ENCODE measurements at places on chromosomes 2 and 18.

DNA sequence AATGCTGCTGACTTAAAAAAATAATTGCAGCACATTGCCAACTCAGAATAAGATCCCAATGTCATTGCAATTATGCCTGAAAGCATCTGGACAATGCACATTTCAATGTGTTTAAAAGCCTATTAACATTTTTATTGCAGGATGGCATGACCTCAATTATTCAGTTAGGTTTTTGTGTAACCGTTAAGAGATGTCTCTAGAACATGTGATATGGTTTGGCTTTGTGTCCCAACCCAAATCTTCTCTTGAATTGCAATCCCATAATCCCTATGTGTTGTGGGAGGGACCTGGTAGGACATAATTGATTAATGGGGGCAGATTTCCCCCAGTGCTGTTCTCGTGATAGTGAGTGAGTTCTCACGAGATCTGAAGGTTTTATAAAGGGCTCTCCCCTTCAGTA lies 43.2 kb upstream of the ZC3H15 start:
- DNase-seq, result no peak

DNA sequence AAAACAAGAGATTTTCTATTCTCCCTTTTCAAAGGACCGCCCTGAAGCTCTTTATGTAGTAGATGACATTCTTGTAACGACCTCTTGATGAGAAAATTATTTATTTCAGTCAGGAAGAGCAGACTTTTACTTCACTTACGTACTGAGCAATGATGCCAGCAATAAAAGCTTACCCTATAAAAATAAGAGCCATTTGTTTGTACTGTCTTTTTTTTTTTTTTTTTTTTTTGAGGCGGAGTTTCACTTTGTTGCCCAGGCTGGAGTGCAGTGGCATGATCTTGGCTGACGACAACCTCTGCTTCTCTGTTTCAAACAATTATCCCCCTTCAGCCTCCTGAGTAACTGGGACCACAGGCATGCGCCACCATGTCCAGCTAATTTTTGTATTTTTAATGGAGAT lies 39.2 kb downstream of the CRIM1 start:
- no peak for DNase-seq

DNA sequence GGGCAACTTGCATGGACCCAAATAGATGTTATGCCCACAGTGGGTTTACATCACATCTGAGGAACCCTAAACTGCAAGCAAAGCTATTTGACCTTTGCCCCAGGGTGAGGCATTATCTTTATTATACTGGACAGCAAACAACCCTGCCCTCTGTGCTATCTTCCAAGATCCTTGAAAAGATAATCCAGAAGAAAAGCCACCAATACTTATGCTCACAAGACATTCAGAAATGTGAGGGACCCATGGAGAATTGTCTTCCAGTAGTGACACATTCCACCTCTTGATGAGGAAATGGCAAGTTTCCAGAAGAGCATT lies 53.0 kb upstream of the NDUFV2 start:
- DNase-seq, result no peak

GRCh38 chr2:234463626-234464290 lies 33.1 kb downstream of the ARL4C start:
- peak; percentile 74 for DNase-seq

- no peak for DNase-seq
Observed at GRCh38 chr18:5430131-5430530, 113.7 kb downstream of the EPB41L3 start.

DNA sequence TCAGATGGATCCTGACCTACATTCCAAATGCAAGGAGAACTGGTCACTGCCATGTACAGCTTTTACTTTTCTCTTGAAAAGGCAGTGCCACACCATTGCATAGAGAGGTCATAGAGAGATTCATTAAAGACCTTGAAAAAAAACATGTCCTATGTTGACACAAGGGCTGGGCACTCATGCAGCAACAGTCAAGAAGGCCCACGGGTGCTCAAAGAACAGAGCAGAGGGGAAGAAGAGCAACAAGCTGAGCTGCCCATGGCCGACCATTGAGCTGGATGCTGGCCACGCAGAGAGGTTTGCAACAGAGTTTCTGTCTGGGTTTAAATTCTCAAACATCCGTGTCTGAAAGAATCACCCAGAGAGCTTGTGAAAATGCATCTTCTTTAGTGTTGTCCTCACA lies 99.1 kb downstream of the ADD2 start:
- no peak for DNase-seq

- DNase-seq, result no peak
Observed at GRCh38 chr2:239951825-239952224, 73.3 kb downstream of the NDUFA10 start.

GRCh38 chr18:42477267-42477666 lies 522.2 kb downstream of the PIK3C3 start:
- DNase-seq, result no peak

DNA sequence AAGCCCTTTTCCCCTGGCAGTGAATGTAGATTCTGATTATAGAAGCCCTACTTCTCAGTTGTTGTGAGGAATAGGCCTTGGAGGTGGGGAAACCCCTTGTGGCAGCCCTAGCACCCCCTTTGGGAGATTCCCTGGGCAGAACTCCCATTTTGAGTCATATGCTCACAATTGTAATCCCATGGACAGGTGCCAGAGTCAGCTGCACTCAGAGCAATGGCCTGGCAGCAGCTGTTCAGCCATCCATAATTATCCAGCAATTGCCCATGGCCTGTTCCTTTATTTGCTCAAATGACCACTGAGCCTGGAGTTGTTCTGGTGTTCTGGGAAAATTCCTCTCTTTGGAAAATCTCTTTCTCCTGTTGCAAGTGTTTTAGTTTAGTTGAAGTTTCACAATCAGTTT lies 71.7 kb downstream of the PTRHD1 start:
- no peak for DNase-seq

GRCh38 chr2:43759195-43759594 lies 14.6 kb upstream of the DYNC2LI1 start:
- DNase-seq, result no peak

DNA sequence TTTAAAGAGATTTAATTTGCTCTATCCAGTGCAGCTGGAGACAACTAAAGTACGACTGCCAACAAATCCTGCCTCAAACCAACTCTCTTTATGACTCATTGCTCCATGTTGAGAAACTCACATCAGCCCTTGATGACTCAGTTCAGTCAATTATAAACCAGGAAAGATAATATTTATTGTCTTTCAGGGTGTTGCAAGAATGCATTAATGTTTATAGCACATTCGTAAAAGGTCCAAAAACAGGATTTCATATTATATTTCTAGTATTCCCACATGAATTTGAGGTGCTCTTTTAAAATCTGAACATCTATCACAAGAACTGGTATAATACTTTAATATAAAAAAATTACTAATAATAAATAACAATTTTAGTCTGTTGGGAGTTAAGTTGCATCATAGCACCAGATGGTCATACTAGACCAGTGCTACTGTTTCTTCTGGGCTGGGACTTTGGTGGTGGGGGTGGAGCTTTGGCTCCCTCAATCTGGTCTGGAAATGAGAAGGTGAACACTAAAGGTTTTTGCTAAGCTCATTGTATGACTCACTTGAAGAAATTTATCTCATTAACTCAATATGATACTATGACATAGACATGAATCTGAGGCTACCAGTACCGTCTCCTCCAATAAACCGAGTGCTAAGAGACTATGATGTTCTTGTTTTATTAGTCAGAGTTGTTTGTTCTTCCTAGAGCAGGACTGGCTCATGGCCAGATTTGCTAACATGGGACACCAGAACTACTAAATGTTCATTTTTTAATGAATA lies 26.6 kb upstream of the MAP3K20 start:
- peak; percentile 50 for DNase-seq

DNA sequence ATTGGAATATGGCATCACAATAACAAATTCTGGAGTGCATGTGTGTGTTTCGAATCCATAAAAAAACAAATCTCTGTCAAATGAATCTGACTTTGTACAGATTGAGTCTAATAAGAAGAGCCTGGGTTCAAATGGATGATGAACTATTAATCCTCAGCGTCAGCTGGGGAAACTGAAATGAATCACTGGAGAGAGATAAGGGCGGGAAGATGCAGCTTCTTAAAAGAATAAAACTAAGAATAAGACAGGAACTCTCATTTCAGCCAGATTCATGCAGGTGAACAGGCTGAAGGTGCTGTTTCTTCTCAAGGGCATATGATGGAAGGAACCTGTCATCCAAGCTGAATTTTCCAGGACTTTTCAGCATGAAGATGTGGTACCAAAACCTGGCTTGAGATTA lies 202.6 kb upstream of the TRIB2 start:
- no peak for DNase-seq

- DNase-seq, result no peak
Observed at GRCh38 chr18:2895391-2895790, 48.6 kb downstream of the EMILIN2 start.

GRCh38 chr2:60465736-60466135 lies 87.7 kb downstream of the BCL11A start:
- no peak for DNase-seq

DNA sequence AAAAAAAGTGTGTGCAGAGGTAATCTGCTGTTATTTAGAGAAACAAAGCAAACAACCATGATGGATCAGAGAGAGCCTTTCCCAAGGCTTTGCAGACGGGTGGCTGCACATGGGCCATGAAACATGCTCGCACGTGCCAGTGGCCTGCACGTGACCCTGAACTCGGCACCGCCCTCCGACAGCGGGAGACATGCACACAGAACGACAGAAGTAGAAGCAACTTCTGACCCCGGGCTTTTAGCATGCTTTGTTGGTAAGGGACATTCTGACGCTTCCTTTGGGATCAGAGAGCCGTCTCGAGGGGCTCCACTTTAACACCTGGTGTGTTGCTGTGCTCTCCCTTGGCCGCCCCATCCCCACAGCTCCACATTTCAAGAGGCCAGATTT lies 112.5 kb downstream of the KCNF1 start:
- DNase-seq, result no peak

GRCh38 chr2:159071190-159071915 lies 102.9 kb downstream of the TANC1 start:
- DNase-seq, result no peak

- no peak for DNase-seq
Observed at GRCh38 chr2:41907141-41907540, 140.7 kb upstream of the PKDCC start.
